ENCODE measurements at places on chromosomes 3 and 15.
A peak's percentile ranks its signal among the peaks of the same experiment; 100 is the strongest.

- peak; percentile 55 for DNase-seq
These were observed 63.0 kb downstream of the VPS8 start for GRCh38 chr3:184874709-184875644.

DNA sequence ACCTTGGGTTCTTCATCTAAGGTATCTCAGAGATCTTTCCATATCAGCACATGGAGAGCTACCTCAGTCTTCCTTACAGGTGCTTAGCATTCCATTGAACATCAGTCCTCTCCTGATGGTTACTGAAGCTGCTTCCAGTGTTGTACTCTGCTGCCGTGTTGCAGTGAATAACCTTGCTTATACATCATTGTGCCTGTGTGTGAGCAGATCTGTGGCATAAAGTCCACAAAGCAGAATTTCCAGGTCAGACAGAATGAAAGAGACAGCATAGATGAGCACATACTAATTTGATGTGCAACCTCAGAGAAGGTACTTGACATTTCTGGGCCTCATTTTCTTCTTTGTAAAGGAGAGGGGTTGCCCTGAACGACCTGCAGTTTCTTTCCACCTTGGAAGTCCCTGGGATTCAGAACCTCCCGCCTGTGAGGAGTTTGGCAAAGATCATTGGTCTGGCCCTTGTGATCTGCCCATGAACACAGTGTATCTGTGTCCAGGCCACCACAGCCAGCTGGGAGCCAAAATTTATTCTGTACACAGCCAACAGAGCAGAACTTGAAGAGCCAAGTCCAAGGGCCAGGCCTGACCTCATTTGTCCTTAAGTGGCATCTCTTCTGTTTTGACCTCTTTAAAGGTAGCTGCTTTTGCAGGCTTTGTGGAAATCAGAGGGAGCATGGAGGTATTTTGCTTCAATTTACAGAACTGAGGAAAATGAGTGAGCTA is 57.2 kb upstream of the SLC7A14 start:
- no peak for DNase-seq

DNA sequence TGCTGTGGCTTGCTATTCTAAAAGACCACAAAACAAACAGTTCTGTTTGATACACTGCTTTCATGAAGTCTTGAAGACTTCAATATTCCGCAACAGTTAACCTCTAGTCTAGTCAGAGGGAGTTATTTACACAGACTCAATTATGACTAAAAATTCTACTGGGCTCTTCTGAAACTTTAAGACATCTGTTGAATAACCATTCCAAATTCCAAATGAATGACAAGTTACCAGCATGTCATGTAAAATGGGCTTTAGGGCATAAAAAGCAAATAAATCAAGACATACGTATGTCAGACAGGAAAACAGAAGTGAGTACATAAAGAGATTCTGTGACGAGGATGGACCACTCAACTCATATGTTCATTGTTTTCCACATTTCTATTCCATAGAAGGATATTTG is 93.9 kb downstream of the PLOD2 start:
- no peak for DNase-seq

DNA sequence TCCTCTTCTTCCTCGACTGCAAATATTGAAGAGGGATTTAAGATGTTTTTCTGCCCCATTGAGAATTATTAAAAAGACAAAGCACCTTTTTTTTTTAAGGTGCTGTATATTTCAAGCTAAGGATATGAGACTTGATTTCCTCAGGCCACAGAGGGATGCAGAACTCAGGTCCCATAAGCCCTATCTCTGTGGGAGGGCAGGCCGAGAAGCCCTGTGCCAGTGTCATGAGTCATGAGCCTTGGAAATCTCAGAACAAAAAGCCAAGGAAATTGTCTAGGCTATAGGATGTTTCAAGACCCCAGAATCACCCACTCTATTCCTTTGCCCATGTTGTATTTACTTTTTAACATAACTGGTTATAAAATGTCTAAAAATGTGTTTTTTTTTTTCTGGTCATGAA is 7.3 kb downstream of the ESYT3 start:
- DNase-seq, result no peak

- DNase-seq, result no peak
These were observed 25.3 kb downstream of the BFSP2 start for GRCh38 chr3:133424937-133425869.

DNA sequence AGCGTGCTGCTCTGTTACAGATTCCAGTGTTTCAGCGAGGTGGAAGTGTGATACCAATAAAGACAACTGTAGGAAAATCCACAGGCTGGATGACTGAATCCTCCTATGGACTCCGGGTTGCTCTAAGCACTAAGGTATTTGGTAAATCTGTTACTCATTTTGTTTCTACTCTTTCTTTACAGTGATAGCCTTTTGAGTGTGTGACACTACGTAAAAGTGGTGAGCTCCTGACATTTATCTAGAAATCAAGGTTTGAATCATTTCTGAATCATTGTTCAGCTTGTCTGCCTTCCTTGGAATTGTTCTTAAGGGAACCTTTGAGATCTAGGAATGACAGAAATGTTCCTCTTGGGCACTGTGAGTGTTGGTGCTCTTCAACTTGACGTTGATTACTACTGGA is 11.2 kb upstream of the CAPN3 start:
- DNase-seq, result no peak

DNA sequence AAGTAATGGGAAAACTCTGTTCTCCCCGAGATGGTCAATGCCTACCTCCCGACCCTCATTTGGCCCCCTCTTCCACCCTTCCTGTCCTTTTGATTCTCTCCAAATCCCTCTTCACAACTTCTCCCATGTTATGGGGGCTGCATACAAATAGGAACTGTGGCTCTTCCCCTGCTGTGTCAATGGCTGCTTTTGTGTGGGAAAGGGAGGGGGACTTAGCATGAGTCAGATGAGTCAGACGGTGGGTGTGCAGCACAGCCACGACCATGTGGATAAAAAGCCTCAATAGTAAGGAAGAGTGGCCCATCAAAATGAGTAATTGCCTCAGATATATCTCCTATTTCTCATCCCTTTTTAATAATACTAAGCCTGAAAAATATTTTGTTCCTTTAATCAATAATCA is 31.9 kb downstream of the SPATA16 start:
- DNase-seq, result no peak

GRCh38 chr15:82081914-82082762 is 36.3 kb upstream of the MEX3B start:
- no peak for DNase-seq

DNA sequence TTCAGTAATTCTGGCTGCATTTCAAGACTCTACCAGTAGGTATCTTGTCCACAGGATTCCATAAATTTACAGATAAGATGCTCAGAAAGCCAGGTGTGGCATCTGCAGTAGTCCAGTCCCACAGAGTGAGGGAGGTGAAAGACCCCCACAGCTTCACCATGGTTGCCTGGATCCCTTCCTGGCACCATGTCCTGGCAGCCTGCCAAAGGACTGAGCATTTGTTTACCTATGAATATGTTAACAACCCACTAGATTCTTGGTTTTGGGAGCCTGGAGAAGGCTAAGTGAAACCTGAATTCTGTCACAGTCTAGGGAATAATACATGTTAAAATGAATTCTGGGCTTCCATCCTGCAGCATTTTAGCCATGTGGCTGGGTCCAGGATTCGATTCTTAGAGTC is 14.9 kb downstream of the CHST2 start:
- peak; percentile 98 for DNase-seq

GRCh38 chr3:151419806-151420205 is 35.3 kb upstream of the P2RY12 start:
- DNase-seq, result no peak

DNA sequence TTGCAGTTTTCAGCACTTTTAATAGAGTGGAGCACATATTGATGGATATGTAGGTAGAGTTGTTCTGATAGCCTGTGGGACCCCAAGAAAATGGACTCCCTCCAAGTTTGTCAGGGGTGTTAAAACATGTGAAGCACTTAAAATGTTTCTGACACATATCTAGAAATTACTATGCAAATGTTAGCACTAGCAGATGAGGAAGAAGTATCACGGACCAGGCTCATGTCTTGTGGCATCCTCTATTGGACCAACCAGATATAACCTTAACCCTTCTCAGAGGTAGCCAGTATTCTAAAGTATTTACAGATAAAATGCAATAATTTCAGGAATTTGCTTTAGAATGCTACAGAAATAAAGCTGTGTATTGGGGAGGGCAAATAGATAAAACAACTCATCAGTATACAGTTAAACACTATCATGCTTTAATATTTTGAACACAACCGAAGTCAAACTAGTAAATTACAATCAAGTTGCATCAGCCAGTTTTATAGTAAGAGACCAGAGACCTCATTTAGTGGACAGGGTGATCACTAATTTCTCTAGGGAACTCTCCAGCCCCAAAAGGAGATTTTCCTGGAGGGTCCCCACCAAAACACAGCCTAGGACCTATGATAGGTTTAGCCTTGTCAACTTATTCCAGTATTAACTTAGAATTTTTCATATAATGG is 57.2 kb upstream of the FBN1 start:
- DNase-seq, result no peak

DNA sequence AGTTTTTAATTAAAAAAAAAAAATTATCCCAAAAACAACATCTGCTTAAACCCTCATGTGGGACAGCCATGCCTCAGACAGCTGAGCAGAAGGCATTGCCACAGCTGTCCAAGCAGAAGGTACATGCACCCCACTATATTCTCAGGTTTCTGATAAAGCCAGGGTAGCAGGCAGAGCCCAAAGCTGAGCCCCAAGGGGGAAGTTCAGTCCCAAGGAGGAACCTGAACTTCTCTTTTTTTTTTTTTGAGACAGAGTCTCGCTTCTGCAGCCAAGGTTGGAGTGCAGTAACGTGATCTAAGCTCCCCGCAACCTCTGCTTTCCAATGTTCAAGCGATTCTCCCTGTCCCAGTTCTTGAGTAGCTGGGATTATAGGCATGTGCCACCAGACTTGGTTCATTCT is 33.2 kb downstream of the MKRN2 start:
- no peak for DNase-seq

- no peak for DNase-seq
These were observed 32.1 kb upstream of the WDR72 start for GRCh38 chr15:53791581-53791980.

GRCh38 chr3:129892857-129893580 is 492 bp downstream of the TMCC1 start:
- peak; percentile 81 for DNase-seq

GRCh38 chr15:85531083-85531482 is 150.7 kb downstream of the AKAP13 start:
- DNase-seq, result no peak

GRCh38 chr3:87949189-87949878 is 109.5 kb downstream of the CGGBP1 start:
- no peak for DNase-seq

- no peak for DNase-seq
These were observed 43.7 kb upstream of the KCNMB2 start for GRCh38 chr3:178492491-178492890.

GRCh38 chr15:88711806-88712205 is 73.0 kb downstream of the ISG20 start:
- no peak for DNase-seq

GRCh38 chr15:66899555-66900350 is 165.6 kb upstream of the SMAD3 start:
- DNase-seq, result no peak

GRCh38 chr3:54987719-54988118 is 59.9 kb upstream of the LRTM1 start:
- peak; percentile 16 for DNase-seq

DNA sequence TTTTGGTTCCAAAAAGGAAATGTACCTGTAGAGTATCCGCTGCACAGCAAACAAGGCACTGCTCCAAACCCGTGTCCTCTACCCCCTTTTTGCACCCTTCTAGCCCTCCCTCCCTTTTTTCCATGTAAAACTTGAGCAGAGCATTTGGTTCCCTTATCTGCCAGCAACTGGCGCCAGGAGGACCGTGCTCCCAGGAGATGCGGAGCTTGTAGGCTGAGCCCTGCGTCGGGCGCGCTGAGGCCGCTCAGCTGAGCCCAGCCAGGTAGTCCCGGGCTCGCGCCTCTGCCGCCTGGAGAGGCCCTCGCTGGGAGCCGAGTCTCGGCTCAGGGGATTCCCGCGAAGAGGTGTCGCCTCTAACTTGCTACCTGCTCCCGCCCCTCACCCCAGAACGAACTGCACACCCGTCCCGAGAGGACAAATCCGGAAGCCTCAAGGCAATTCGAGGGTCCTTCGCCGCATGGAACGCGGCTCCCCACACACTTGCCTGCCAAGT is 575 bp downstream of the TRPM7 start:
- peak; percentile 56 for DNase-seq

GRCh38 chr3:187183210-187183862 is 13.9 kb upstream of the RTP1 start:
- DNase-seq, result peak; percentile 34

- DNase-seq, result no peak
These were observed 63.7 kb downstream of the SLC30A4 start for GRCh38 chr15:45458746-45459403.

DNA sequence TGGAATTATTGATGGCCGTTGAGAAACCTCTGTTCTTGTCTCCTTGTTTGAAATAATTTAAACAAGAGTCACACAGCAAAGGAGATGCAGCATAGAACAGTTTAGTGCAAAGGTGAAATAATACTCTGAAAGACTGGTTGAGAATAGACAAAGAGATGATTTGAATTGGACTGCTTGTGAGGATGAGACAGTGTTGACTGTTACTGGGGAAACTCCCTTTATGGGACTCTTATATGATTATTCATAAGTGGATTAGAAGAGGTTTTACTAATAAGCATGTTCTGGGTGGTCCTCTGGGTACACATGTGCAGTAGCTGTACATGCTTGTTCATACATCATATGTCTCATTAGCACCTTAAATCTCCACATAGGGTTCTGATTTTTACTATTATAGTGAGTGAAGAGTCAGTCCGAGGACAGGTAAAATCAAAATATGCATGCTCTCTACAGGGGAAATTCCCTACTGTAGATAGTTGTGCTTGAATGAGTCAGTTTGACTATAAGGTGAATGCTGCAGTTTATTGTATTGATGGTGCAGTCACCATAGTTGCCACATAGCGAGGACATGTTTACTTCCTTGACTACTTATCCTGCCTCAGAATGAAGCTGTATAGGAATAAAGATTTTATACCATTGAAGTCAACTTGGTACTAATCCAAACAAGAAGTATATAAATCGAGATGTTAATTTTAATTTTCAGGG is 498.7 kb downstream of the CNTN6 start:
- DNase-seq, result no peak

GRCh38 chr3:10375296-10376053 is 54.6 kb upstream of the SEC13 start:
- DNase-seq, result no peak

- no peak for DNase-seq
These were observed 11.0 kb downstream of the KAT2B start for GRCh38 chr3:20051123-20051806.

GRCh38 chr15:33142708-33143107 is 51.8 kb downstream of the FMN1 start:
- no peak for DNase-seq
